ENCODE measurements at places on chromosomes 12 and 14.

DNA sequence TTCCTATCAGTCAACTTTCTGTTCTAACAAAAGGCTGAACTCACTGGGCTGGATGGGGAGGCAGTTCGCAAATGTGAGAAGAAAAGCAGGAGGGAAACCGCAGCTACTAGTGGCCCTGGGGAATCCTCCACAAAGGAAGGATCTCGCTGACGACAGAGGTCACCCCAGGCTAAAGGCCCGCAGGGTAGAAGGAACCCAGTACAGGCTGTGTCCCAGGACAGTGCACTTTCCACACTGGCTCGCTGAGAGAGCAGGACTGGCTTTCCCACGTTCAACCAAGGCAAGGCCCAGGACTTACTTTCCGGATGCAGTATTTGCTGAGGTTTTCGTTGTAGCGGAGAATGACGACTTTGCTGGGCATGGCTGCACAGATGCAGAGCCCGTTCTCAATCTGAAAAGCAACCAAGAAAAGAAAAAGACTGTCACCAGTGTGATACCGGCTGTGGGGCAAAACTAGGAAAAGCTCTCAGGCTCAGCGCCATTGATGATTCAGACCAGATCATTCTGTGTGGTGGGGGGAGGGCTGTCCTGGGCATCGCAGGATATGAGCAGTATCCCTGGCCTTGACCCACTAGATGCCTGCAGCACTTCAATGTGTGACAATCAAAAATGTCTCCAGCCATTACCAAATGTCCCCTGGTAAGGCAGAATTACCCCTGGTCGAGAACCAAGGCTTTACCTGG is 36.3 kb downstream of the PRKAB1 start:
- DNase-seq = no peak

GRCh38 chr12:88362439-88362838 is 217.8 kb downstream of the KITLG start:
- no peak for DNase-seq

DNA sequence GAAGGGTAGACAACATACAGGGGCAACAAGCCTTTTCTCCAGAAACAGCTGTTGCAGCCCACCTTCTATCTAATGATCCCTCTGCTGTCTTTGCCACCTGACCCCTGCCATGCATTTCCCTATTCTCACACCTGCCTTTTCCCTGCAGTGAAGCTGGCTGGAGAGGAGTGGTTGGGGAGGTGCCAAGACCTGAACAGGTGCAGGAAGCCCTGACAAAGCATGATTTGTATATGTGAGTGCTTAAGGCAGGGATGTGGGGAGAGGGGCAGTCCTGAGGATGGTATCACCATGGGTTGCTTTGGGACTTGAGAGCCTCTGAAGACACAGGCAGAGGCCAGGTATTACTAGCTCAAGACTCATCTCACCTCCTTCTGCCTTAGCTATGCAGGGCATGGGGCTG is 2.9 kb upstream of the PFDN5 start:
- DNase-seq = no peak

DNA sequence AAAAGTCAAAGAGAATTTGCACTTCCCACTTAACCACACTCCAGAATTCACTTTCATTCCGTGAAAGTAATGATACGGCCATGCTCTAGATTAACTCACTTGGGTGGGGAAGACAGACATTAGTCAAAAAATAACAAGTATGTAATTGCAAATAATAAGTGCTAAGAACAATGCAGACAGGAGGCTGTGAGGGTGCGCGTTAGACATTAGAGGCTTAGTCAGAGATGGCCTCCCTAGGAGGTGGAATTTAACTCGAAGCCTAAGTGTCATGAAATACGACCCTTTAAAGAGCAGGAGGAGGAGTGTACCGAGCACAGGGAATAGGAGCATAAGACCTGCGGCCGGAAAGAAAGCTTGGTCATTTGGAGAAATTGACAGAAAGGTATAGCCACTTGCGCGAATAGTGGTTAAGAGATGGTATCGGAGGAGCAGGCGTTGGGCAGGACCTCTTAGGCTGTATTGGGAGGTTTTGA is 628 bp downstream of the SNRPF start:
- DNase-seq = no peak

GRCh38 chr12:124687174-124687902 is 119.9 kb upstream of the NCOR2 start:
- DNase-seq = no peak

DNA sequence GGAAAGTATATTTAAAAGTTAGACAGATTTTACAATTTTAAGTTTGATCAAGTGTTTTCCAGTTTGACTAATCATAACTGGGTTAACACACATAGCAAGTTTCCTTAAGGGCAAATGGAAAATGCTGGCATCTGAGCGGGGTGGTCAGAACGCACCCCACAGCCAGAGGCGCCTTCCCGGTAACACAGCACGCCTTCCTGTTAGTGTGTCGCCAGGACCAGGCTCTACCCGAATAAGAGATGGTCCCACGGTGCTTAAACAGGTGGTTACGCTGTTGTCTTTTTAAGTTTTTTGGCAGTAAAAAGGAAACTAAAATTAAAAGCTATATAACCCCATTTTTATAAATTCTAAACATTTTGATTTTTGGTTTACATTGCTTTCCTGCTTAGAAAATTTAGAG is 28.0 kb downstream of the BDKRB1 start:
- no peak for DNase-seq

- DNase-seq = peak; percentile 34
These were observed 32.0 kb upstream of the SEL1L start for GRCh38 chr14:81565441-81566290.

DNA sequence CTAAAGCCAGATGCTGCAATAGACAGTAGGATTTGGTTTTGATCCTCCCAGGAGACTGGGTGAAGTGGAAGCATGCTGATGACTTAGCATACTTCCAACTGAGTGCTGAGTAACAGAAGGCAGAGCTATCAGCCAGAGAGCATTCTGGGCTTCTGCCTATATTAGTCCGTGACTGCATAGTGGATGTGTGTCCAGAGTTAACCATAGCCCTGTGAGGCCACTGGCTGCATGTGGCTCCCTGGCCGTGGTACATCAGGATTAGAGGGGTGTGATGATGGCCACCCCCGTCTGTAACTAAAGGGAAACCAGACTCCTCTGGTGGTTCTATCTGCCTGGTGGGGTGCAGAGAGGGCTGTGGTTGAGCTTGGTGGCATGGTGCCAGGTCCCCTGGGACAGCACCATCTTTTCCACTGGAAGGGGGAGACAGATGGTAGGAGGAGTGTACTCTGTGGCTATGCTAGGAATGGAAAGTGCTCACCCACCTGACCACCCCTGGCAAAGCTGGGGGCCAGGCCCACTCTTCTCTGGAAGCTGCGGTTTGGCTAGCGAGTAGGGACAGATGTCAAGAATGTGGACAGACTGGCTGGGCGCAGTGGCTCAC is 27.4 kb downstream of the ABCD4 start:
- no peak for DNase-seq

- no peak for DNase-seq
These were observed 23.2 kb downstream of the CCDC177 start for GRCh38 chr14:69551511-69551910.

DNA sequence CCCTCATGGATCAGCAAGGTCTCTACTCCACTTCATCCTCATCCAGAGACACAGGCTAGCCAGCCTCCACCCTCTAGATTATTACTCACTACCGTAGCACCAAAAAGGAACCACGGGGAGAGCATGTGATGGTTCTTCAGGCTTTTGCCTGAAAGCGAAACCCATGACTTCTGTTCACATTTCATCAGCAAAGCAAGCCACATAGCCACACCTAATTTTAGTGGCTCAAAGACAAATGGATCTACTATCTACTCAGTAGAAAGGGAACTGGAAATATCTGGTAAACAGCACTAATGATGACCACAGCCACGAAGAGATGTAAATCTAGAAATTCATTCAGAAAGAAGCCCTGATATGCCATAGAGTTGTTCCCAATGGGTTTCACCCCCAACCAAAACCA is 51.4 kb downstream of the VCPKMT start:
- DNase-seq = no peak

DNA sequence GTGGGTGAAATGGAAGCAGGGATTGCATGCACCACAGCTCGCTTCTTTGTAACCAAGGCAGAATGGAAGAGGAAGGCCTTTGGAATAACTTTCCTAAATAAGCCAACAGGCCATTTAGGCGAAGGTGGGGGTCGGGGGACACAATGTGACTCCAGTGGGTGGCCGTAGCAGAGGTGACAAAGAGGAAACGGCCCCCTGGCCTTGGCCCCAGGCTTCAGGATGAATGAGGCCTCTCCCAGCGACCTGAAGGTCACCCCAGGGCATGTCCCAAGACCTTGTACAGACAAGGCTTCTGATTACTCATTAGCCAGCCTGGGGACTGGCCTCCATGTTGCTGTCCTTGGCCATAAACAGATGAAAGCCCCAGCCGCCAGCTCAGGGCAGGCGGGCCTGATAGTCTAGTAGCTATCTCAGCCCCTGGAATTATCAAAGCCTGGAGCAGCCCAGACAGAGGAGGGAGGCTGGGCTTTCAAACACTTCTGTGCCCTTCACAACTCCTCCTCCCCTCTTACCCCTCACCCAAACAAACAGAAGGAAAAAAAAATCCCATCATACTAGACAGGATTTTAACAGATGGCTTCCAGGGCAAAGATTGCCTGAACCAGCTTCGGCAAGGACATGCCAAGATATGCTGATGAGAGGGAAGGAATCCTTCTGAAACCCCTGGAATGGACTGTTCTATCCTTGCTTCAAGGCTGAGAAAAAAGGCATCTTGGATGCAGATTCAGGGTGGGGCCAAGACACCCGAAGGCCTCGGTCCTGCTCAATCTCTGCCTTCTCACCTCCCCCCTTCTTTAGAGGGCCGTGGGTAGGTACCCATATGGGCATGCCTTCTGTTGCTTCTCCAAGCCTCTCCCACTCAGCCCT is 142.3 kb upstream of the PARP11 start:
- DNase-seq = no peak

GRCh38 chr12:93500201-93500600 is 32.9 kb downstream of the MRPL42 start:
- no peak for DNase-seq

DNA sequence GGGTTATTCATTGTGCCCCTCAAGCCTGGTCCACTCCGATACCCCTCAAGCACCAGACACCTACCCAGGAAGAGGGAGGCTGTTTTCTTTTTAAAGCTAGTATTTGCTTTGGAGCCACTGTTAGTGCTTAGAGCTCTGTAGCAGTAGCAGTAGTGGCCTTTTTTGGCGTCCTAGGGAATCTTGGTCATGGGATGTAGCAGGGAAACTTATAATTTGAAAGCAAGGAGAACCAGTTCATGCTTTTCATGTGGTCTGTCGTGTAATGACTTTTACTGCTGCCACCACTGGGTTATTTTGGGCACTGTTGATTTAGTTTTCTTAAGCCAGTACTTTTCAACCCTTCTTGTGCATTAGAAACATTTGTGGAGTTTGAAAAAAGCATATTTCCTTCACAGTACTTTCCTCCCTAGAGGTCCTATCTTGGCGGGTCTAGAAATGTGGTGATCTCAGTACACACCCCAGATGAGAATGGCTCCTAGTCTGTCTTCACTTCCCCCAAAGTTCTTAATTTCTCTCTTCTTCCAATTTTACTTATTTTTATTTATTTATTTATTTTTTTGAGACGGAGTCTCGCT is 49.7 kb downstream of the MARK3 start:
- no peak for DNase-seq

DNA sequence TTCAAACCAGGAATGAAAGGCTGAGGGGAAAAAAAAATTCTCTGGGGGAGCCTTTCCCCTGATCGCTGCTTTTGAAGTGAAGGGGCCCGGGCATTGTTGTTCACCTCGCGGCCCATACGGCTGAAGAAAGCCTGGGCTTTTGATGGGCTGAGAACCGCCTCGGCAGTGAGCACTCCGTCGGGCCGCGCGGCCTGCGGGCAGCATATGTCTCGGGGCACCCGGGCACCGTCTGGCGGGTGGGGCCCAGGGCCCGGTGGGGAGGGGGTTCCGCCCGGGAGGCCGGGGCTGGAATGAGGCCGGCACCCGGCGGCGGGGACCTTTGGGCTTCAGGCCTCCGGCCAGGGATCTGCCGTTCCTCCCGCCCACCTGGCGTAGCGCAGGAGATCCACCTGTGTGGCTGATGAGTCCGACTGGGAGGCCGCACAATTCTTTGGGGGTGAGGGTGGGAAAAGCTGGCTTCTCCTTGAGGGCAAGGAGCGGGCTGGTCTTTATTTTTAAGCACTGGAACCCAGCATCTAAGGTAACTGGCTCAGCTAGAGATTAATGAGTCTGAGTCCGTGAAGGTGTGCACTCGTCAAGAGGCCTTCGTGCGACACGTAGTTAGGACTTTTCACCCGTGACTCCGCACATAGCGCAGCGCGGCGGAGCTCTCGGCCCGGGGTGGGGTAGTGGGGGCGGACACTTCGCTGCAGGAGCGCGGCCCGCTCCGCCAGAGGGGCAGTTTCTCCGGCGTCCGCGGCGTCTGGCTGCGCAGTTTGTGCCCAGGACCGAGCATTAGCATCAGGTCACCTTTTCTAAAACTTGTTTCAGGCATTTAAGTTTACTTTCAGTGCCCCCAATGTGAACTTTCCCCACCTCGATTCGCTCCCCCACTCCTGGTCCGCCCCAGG is 10.6 kb downstream of the FOXA1 start:
- no peak for DNase-seq

- DNase-seq = no peak
These were observed 66.5 kb downstream of the BHLHE41 start for GRCh38 chr12:26058308-26058707.

DNA sequence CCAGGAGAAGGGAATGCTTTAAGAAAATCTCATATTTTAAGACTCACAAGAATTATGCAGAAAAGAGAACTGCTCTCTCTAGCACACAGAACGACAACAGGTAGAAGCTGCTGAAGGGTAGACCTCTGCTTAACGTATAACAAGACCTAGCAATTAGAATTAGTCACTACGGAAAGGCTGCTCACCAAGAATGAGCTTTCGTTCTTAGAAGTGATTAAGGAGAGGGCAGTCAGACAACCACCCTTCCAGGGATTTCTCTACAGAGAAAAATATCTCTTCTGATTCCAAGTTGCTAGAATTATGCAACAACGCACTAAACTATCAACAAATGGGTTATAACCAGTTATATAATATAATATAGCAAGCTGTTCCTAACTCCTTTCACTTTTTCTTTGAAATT is 18.6 kb downstream of the LRIG3 start:
- no peak for DNase-seq

Data from SHP77 treated with DMSO at 0.1 percent for 48 hours (cell line).